T-helper 1 cell treated with Interleukin-12 subunit alpha and Interleukin-12 subunit beta and Interleukin-4 antibody, amounts not matched to agents 30 ng/mL and 1 ng/mL, for 36 hours (primary cell): ENCODE measurements at places on chromosomes 12 and 14. TPM values are rescaled to one million over a fixed set of nuclear protein-coding genes. Genes with fewer than 3 reads are reported as not detected.

The SOAT2 gene
- not detected in 2 replicates for total RNA-seq

The OR11H12 gene
- total RNA-seq = not detected in 2 replicates

The TAS2R43 gene
- 1.0 and 1.2 TPM in 2 replicates for total RNA-seq

The CNPY2 gene
- 141 and 153 TPM in 2 replicates for total RNA-seq

The NOVA1 gene
- total RNA-seq = 0.24 and 0.39 TPM in 2 replicates

The CLMN gene
- 0.22 and 0.29 TPM in 2 replicates for total RNA-seq

The PRKD1 gene
- total RNA-seq = not detected in 2 replicates

The BCL7A gene
- 5.2 and 6.2 TPM in 2 replicates for total RNA-seq

The ITGB7 gene
- total RNA-seq = 734 and 751 TPM in 2 replicates

The SLC41A2 gene
- total RNA-seq = 20.0 and 22.3 TPM in 2 replicates

The DNAI7 gene
- not detected in 2 replicates for total RNA-seq

The EPYC gene
- not detected in 2 replicates for total RNA-seq

The KRT75 gene
- not detected in 2 replicates for total RNA-seq

The SOX5 gene
- 0.86 and 1.5 TPM in 2 replicates for total RNA-seq

The KERA gene
- total RNA-seq = not detected in 2 replicates

The SLC35F4 gene
- not detected in 2 replicates for total RNA-seq

The HELB gene
- 58.0 and 59.5 TPM in 2 replicates for total RNA-seq

The BDKRB2 gene
- total RNA-seq = not detected in 2 replicates
